SW 1271 (cell line): ENCODE measurements at places on chromosomes 12 and 14.

DNA sequence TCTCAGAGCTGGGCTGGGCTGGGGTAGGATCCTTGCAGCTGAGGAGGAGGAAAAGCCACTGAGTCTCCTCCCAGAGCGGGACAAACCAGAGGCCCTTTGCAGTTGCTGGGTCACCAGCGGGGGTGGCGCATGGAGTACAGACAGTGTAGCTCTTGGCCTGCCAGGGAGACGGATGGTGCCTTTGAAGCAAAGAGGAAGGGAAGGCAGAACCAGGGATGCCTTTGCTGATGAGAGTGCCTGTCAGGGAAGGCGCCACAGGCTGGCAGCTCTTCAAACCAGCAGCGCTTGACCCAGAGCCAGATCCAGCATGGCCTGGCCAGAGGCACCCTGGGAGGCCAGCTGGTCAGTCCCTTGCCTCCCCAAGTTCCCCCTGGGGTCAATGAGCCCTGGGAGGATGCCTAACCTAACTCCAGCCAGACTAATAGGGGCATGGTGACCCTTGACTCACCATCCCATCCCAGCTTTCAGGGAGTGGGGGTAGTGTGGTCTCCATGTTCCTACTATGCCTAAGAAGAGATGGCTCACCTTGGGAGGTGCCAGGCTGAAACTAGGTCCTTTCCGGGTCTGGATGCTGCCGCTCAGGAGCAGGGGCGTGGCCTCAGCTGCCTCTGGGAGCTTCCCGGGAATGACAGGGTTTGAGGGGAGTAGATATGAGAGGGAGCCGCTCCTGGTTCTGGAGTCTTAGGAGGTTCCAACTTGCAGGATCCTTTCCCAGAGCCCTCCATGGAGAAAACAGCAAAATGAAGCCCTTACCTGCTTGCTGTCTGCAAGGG, 19.8 kb downstream of the VASH1 start:
- no peak for DNase-seq

DNA sequence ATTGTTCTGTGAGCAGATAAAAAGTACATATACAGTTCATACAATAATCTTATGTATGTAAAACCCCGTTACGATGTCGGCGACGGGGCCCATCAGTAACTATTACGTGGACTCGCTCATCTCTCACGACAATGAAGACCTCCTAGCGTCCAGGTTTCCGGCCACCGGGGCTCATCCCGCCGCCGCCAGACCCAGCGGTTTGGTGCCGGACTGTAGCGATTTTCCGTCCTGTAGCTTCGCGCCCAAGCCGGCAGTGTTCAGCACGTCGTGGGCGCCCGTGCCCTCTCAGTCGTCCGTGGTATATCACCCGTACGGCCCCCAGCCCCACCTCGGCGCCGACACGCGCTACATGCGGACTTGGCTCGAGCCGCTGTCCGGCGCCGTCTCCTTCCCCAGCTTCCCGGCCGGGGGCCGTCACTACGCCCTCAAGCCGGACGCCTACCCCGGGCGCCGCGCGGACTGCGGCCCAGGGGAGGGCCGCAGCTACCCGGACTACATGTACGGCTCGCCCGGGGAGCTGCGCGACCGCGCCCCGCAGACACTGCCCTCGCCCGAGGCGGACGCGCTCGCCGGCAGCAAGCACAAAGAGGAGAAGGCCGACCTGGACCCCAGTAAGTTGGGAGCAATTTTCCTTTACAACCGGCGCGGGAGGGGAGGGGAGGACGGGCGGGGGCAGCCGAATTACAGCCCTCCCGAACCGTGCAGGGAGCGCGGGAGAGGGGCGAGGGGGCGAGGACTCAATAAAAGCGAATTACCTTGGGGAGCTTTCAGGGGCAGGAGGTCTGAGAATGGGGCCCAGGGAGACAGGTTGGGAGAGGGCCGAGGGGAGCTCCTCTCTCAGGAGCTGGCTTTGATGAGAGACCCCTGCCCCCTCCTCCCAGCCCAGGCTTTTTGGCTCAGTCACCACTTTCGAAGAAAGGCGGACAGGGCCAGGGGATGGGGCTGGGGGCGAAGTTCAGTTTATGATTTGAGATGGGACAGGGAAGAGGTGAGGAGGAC, at the start of gene HOXC9:
Gene HOXC9 (plus strand): TSS at position 46 of the 999 bp plus-strand sequence. CDS start 28 bp downstream, at position 74.
- DNase-seq = peak; percentile 59

DNA sequence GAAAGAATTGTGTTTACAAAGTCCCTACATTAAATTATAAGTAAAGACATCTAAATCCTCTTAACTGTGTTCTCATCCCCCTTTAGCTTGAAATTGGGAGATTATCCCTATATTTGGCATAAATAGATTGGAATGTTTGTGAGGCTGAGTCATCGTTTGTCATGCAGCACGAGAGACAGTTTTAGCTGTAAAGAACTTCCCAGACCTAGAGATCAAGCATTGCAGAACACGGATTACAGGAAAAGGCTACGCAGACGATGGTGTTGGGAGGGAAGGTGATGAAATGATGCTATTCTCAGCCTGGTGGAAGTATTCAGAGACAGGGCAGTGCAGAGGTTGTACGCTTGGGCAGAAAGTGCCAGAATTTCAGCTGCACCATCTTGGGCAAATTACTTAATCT, 93.8 kb downstream of the PTPRB start:
- no peak for DNase-seq

DNA sequence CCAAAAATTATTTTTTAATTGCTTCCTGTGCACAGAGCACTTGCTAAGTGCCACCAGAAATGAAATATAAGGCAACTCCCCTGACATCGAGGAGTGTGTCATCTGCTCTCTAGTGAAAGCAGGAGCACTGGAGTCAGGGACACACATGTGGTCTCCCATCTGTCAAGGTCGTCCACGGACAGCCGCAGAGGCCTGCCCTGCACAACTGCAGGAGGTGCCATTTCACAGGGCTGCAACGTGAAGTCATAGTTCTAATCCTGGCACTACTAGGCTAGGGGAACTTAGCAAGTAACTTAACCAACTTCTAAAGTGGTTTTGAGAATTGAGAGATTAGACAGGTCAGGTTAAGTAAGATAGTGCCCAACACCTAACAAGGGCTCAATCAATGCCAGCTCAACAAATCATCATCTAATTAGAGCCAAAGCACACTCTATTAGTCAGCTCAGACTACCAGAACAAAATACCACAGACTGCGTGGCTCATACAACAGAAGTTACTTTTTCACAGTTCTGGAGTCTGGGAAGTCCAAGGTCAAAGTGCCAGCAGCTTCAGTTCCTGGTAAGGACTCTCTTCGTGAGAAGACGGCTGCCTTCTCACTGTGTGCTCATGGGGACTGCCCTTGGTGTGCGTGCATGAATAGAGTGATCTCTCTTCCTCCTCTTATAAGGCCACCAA, 30.7 kb downstream of the FOXN3 start:
- no peak for DNase-seq

DNA sequence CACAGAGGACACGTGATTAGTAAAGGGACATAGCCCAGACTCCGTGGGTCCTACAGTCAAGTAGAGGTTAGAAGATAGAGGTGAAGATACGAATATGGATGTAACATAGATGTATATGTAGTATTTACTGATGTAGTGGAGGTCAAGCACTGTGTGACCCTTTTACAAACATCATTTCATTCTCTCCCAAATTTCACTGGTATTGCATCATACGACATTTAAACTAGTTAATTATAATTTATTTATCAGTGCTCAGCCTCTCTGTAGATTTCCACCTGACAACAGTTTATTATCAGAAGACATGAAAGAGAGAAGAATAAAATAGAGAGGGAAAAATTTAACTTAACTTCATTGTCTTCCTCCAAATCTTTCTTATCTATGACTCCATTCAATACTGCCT, 927.9 kb upstream of the TMEM132C start:
- no peak for DNase-seq

DNA sequence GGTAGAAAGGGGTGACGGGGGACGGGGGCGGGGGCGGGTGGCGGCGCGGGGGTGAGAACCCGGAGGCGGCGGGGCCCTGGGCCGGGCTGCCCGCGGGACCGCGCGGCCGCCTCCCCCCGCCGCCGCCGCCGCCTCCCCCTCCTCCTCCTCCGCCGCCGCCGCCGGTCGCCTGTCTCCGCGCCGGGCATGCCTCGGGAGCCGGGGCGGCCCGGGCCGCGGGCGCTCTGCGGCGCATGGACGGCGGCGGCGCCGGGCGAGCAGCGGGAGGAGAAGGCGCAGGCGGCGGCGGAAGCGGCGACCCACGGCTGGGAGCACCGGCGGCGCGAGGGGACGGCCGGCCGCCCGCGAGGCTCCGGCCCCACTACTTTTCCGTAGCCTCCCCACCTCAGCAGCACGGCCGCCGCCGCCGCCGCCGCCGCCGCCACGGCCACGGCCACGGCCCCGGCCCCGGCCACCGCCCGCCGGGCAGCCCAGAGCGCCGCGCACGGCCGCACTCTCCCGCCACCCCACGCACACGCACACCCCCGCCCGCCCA, at the start of gene NPAS3:
Gene NPAS3 (plus strand): TSS at position 161 of the 535 bp plus-strand sequence.
- no peak for DNase-seq

DNA sequence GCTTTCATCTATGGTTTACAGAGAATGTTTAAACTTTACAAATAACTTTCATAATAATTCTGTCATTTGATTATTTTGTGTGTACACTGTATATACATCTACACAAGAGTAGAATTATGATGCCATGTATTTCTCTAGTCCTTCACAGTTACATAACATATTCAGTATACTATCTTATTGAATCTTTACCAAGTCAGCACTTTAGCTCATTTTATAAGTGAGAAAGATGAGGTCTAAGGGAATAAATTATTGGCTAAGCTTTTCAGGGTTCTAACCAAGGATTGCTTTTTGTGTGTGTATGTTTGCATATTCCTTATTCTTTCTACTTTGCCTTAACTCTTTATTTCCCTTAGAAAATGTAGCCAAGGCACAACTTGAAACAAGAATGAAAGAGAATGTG, 84.3 kb upstream of the PTPRQ start:
- DNase-seq = no peak

DNA sequence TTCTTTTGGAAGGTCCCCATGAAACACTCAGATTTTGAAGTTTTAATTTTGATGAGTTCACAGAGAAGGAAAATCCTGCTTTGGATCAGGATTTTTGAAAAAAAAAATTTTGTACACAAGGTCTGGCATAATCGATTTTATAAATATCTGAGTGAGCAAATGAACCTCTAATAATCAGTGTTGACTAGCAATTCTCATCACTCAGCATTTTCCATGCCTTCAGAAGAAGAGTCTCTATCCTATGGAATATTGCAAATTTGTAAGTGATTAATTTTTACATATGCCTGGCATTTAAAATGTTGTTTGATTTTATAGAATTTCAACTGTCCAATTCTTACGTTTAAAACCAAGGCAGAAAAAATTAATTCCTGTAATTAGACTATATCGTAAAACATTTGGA, 30.5 kb upstream of the REP15 start:
- no peak for DNase-seq

GRCh38 chr14:95691591-95691990, 5.4 kb downstream of the TCL1B start:
- no peak for DNase-seq

DNA sequence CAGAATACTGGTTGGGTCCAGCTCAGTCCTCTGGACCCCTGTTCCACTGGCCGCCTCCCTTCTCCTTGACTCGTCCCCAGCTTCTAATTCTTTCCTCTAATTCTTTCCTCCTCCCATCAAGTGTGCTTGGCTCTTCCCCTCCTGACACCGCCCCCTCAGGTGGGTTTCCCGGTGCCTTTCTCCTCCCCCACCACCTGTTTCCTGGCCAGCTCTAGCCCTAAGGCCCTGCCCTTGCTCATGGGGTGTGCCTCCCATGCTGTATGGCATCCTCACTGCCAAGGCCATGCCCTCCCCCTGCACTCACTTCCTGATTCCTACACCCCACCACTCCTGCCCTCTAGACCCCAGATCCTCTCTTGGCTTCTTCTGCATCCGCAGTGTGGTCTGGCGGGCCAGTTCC, 12.1 kb upstream of the EML1 start:
- DNase-seq = no peak

DNA sequence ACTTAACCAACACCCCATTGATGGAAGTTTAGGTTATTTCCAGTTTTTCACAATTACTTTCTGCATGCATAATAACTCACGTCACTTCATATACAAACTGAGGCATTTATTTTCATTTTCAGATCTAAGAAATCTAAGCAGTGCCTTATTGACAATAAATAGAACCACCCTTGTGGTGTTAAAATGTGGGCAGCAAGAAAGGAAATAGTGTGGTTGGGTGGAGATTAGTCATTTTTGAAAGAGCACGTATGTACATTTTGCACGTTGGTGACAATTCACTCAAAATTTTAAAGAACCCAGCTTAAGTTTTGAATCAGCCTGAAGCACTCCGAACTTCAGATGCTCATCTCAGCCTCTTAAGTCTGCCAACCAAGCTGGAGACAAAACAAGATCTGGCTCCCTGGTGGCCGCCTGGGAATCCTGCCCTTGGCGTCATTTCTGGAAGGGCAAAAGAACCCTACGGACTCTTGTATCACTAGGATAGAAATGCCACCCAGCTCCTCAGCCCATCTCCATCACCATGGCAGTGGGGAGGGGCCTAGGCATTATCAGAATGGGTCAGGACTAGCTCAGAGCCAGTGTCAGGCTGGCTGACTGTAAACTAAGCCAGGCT, 89.5 kb upstream of the BCL2L14 start:
- no peak for DNase-seq

DNA sequence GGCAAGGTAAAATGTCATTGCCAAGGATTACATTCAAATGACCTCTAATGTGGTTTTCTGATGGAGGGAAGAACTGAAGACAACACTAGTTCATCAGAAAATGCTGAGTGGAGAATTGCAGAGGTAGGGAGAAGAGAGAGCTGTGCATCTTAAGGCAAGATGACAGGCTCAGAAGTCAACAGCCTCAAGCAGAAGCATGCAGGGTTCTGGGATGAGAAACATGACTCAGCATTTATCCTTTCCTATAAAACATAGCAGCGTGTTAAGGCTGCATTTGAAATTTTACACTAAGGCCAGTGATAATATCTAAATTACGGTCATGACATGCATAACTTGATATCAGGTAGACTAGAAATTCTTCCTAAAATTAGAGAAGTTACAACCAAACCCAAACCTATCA, 53.7 kb upstream of the DYRK2 start:
- no peak for DNase-seq

DNA sequence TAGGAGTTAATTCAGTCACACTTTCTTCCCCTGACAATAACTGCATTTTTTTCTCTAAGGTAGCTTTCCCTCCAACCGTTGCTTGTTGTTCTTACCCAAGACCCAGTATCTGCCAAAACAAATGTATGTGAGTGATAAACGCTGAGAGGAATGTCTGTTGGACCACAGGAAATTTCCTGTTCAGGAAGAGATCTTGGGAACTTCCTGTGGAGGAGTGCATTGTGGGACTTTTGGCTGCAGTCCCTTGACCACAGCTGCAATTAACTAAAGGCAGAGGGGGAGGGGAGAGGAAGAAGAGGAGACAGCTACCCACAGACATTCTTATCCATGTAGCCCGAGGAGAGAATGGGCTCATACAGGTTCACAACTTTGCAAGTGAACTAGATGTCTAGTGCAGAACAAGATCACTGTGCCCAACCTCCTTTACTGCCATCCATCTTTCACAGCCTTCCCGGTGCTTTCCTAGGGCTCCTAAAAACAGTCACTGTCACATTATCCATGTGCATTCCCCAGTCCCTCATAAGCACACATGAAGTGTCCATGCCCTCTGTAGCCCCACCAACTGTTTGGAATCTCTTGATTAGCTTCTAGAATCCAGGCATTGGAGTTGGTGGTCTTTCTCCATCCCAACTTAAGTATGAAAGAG, 149.5 kb downstream of the ETV6 start:
- DNase-seq = peak; percentile 94

- DNase-seq = no peak
Observed at GRCh38 chr12:128459067-128459466, 192.1 kb downstream of the TMEM132C start.
